ENCODE measurements at places on chromosomes 5 and 9.

- peak; percentile 82 for DNase-seq
These were observed 157.2 kb upstream of the PITX1 start for GRCh38 chr5:135191084-135191826.

DNA sequence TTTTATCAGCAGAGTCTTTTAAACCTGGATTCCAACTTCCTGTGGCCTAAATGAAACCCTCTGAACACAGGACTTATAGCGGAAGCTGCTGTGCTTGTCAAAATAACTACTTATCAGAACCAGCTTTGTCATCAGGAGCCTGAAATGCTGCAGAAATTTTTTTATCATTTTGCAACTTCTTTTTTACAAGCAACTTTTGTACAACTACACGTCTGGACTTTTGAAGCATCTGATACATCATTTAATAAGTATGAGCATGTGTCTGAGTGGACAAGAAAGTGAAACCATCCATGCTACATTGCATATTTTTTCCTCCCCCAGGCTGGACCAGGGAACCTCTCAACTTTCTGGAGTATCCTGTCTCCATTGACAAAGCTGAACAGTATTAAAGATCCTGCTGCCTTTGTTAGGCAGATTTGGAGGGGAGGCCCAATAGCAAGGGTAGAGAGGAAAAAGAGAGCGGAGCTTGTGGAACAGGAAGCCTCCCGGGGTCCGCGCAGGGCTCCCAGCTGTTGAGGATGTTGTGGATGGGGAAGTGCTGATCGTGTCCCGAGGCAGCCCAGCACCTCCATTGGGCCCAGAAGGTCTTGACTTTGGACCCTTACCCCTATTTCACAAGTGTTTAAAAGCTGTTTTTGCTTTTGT lies 196.6 kb downstream of the MSX2 start:
- no peak for DNase-seq

DNA sequence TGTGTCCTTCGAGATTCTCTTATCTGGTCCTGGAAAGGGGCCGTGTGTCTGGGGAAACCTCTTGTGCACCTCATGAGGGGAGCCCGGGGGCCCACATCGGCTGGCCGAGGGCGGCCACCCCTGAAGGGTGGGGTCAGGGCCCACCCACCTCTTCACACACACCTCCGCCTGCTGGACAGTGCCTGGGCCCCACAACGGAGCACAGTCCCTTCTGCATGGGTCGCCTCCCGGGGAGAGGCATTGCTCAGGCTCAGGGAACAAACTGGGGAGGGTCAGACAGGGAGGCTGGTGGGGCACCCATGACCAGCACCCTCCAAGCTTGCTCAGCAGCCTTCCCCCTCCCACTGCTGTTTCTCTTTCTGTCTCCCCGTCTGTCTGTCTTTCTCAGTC lies 1.3 kb upstream of the LRRC14B start:
- DNase-seq = no peak

GRCh38 chr5:4628645-4629385 lies 511.3 kb upstream of the ADAMTS16 start:
- DNase-seq = no peak

GRCh38 chr9:101683236-101683635 lies 55.2 kb downstream of the GRIN3A start:
- no peak for DNase-seq

GRCh38 chr5:115262321-115263077 lies at the start of gene PGGT1B:
Gene PGGT1B, minus strand, starts transcription at chr5:115262877. Its CDS starts 26 bp downstream, at chr5:115262851.
- DNase-seq = peak; percentile 70

DNA sequence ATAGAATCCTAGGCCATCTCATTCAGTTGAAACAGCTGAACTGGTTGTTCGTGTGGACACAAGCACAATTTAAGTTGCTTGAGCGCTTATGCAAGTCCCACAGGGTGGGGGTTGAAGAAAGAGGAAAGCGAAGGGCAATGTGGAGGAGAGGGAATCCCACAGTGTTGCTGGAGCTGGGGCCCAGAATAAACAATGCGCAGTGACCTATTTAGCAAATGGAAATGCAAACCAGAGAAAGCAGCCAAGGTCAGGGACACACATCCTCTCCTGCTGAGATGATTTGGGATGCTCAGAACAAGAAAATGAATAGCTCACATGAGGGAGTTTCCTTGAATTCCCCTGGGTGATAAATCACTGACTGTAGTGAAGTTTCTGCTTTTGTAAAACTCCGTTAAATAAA lies 838.3 kb downstream of the TLE4 start:
- no peak for DNase-seq

GRCh38 chr5:154451957-154452356 lies 6.2 kb downstream of the SAP30L start:
- no peak for DNase-seq

DNA sequence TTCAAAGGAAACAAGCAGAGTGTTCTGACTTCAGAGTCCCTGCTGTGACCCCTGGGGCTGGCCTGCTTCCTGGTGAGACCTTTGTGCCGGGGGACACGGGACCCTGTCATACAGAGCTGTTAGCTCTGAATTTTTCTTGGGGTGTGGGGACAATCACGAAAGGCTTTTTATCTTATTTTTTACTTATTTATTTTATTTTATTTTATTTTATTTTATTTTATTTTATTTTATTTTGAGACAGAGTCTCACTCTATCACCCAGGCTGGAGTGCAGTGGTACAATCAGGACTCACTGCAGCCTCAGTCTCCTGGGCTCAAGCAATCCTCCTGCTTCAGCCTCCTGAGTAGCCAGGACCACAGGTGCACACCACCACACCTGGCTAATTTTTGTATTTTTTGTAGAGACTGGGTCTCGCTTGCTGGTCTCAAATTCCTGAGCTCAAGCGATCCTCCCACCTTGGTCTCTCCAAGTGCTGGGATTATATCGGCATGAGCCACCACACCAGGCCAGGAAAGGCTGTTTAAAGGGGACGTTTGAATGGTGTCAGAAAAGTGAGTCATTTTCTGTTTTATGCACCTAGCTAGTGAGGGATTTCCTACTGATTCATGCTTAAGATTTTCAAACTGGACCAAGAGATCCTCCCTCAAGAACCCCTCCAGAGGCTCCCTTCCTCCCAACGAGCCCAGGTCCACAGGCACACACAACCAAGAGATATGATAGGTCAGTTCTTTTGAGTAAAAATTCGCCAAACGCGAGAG lies 75.7 kb downstream of the OLFM1 start:
- no peak for DNase-seq

- DNase-seq = no peak
These were observed 115.3 kb downstream of the CD180 start for GRCh38 chr5:67081261-67081660.

DNA sequence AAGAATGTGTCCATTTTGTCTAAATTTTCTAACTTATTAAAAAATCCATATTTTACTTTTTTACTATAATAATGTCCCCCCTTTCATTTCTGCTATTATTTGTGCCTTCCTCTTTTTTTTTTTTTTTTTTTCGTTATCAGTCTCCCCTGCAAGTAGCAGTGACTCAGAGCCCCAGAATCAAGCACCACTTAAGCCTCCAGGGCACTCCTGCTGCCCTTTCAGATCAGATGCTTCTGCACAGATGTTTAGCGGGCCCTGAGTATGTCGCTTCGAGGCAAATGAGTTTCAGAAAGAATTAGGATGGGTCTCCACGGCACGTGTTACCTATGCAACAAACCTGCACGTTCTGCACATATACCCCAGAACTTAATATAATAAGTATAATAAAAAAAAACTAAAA lies 11.7 kb downstream of the MED7 start:
- DNase-seq = no peak

DNA sequence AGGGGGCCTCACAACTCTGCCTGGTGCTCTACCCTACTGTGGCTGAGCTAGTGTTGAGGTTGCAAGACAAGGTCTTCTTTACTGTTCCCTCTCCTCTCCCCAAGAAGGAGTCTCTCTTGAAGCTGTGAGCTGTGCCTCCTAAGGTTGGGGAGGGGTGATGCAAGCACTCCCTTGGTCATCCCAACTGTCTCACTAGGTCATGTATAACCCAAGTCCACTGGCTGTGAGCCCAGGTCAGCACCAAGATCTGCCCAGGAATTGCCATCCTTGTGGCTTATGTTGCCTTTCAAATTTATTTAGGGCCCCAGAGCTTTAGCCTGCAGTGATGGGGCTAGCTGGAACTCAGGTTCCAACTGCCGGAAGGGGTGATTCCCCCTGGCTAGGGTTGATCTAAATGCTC lies 10.3 kb upstream of the YTHDC2 start:
- no peak for DNase-seq
